ENCODE measurements at places on chromosomes 3 and 15. TPM values are rescaled to one million over a fixed set of nuclear protein-coding genes. Genes with fewer than 3 reads are reported as not detected.

DNA sequence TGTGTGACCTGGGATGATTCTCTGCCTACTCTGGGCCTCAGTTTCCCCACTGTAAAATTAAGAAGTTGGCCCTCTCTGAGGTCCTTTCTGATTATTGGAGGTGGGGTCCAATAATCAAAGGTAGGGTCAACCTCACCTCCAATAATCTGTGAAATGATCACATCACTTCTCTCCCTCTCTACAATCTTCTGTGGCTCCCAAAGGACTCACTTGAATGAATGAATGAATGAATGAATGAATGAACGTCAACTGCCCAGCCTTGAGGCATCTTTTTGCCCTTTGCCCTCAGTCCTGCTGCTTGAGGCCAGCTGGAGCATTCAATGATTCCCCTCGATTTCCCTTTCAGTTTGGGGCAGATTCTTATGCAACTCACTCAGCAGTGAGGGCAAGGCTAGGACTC, 26.7 kb upstream of the GRIP2 start:
- H3K4me1 ChIP-seq = no peaks in the 10 kb centered on the region
- H3K4me3 ChIP-seq = no peak overlapping the region
- no peak for DNase-seq
- no peak overlapping the region for H3K27ac ChIP-seq
- H3K36me3 ChIP-seq = no peaks in the 10 kb centered on the region

GRCh38 chr3:83063446-83063845, 1302.0 kb upstream of the GBE1 start:
- no peaks in the 10 kb centered on the region for H3K36me3 ChIP-seq
- no peak overlapping the region for H3K4me3 ChIP-seq
- H3K4me1 ChIP-seq = no peaks in the 10 kb centered on the region
- H3K27me3 ChIP-seq = no peaks in the 10 kb centered on the region
- no peak overlapping the region for H3K27ac ChIP-seq
- DNase-seq = no peak

DNA sequence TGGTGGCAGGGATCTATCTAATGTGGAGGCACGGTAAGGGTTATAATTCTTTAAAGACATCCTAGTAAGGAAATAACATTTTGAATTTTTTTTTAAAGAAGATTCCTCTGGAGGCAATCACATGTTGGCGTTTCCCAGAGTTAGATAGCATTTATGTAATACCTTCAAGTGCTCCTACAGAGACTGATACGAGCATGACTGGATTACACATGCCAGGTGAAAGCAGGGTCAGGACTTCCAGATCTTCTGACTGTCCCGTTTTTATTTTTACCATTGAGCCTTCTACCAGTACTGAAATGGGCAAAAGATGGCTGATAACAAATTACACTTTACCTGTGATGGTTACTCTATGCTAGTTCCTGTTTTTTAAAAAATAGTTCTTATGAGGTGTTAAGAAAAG, 13.8 kb downstream of the IL17RB start:
- H3K36me3 ChIP-seq = peaks cover 9% of the 10 kb centered on the region
- no peaks in the 10 kb centered on the region for H3K27me3 ChIP-seq
- no peak overlapping the region for H3K27ac ChIP-seq
- no peaks in the 10 kb centered on the region for H3K4me1 ChIP-seq

- no peak overlapping the region for H3K27ac ChIP-seq
- H3K27me3 ChIP-seq = no peaks in the 10 kb centered on the region
- H3K36me3 ChIP-seq = no peaks in the 10 kb centered on the region
Measured at GRCh38 chr3:73687106-73688004, 62.6 kb upstream of the PDZRN3 start.

GRCh38 chr3:38046027-38046426, 7.0 kb downstream of the DLEC1 start:
- no peak overlapping the region for H3K27ac ChIP-seq
- H3K36me3 ChIP-seq = no peaks in the 10 kb centered on the region
- DNase-seq = no peak
- no peak overlapping the region for H3K4me3 ChIP-seq
- peaks cover 5% of the 10 kb centered on the region for H3K27me3 ChIP-seq
- H3K4me1 ChIP-seq = no peaks in the 10 kb centered on the region

DNA sequence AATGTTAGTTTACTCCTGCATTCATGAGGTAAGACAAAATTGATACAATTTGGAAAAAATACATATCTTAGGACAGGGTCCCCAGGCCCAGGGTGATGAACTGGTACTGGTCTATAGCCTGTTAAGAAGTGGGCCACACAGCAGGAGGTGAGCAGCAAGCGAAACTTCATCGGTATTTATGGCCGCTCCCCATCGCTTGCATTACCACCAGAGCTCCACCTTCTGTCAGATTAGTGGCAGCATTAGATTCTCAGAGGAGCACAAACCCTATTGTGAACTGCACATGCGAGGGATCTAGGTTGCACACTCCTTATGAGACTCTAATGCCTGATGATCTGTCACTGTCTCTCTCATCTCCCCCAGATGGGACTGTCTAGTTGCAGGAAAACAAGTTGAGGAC, 880.6 kb downstream of the MCTP2 start:
- no peak overlapping the region for H3K4me3 ChIP-seq
- no peak overlapping the region for H3K27ac ChIP-seq
- no peak for DNase-seq

DNA sequence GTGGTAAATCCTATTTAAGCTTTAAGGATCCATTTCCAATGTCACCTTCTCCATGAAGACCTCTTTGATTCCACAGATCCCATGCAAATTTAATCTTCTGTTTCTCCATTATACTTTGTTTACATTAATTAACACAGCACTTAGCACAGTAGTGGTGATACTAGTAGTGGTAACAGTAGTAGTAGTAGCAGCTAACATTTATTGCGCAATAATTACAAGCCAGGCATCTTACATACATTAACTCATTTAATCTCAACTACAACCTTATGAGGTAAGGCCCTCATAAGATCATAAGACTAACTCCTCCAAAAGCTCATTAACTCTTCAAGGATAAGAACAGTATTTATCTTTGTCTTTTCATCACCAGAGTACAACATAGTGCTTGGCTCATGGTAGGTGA, 54.8 kb upstream of the FSIP1 start:
- no peak for DNase-seq
- no peaks in the 10 kb centered on the region for H3K27me3 ChIP-seq
- H3K36me3 ChIP-seq = no peaks in the 10 kb centered on the region
- H3K4me1 ChIP-seq = peaks cover 5% of the 10 kb centered on the region

Gene TIMP4
- 0.40 TPM for total RNA-seq

GRCh38 chr3:46930166-46930944, 46.2 kb downstream of the CCDC12 start:
- H3K27me3 ChIP-seq = no peaks in the 10 kb centered on the region
- peak; percentile 73 for DNase-seq
- H3K36me3 ChIP-seq = peaks cover 3% of the 10 kb centered on the region
- H3K27ac ChIP-seq = peak overlapping the region; percentile 60

Gene SNURF
- total RNA-seq = 9.4 TPM

- no peaks in the 10 kb centered on the region for H3K36me3 ChIP-seq
- H3K27me3 ChIP-seq = no peaks in the 10 kb centered on the region
- no peak overlapping the region for H3K27ac ChIP-seq
- no peak overlapping the region for H3K4me3 ChIP-seq
Measured at GRCh38 chr3:155629056-155629455, 115.8 kb downstream of the PLCH1 start.

Gene ERC2
- 15.5 TPM for total RNA-seq

Gene HRG
- not detected for total RNA-seq

- no peaks in the 10 kb centered on the region for H3K36me3 ChIP-seq
- H3K27ac ChIP-seq = no peak overlapping the region
- no peak for DNase-seq
- H3K27me3 ChIP-seq = peaks cover 5% of the 10 kb centered on the region
Measured at GRCh38 chr15:61159901-61160300, 69.2 kb downstream of the RORA start.

- H3K4me1 ChIP-seq = no peaks in the 10 kb centered on the region
- H3K27me3 ChIP-seq = no peaks in the 10 kb centered on the region
- H3K4me3 ChIP-seq = no peak overlapping the region
- H3K36me3 ChIP-seq = no peaks in the 10 kb centered on the region
- no peak overlapping the region for H3K27ac ChIP-seq
- DNase-seq = no peak
Measured at GRCh38 chr15:21267671-21268395, 172.5 kb downstream of the POTEB3 start.

Gene GOLGA6L7
- not detected for total RNA-seq

Gene TRIM42
- not detected for total RNA-seq

Gene ANKRD34C
- not detected for total RNA-seq

DNA sequence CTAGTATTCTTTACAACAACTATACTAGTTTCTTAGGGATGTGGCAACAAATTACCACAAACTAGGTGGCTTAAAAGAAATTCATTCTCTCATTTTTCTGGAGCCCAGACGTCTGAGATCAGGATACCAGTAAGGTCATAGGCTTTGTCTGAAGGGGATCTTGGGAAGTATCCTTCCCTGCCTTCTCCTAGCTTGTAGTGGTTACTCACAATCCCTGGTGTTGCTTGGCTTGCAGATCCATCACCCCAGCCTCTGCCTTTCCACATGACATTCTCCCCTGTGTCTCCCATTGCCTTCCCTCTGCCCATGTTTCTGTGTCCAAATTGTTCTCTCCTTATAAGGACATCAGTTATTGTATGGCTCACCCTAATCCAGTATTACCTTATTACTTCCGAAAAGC, 24.3 kb upstream of the CLDN1 start:
- H3K36me3 ChIP-seq = no peaks in the 10 kb centered on the region
- no peak overlapping the region for H3K4me3 ChIP-seq
- DNase-seq = no peak
- no peaks in the 10 kb centered on the region for H3K27me3 ChIP-seq

DNA sequence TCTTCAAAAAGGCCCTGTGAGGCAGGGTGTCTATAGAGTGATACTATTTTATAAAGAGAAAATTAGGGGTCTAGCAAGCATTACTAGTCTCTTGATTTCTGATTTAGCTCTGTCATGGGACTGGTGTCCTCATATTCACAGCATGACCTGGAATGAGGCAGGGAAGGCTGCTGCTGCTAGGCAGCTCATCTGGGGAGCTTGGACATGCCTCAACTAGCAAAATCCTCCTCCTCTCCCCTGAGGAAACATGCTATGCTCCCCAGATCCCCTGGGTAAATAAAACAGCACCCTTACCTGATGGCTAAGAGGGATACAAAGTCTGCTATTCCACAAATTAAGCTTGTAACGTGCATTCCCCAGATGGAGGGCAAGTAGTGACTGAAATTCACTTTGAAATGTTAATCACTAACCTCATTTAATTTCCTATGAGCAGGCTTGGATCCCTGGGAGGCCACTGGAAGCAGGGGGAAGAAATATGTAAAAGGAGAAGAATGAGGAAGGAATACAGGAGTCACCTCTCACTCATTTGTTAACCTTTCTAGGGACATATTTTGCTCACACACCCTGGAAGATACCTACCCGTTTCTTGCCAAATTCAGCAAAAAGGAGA, 709.4 kb downstream of the SQOR start:
- no peak overlapping the region for H3K4me3 ChIP-seq
- no peak overlapping the region for H3K27ac ChIP-seq
- DNase-seq = no peak
- H3K27me3 ChIP-seq = no peaks in the 10 kb centered on the region
- no peaks in the 10 kb centered on the region for H3K4me1 ChIP-seq

Gene TMF1
- total RNA-seq = 32.3 TPM

Data from endothelial cell of umbilical vein (primary cell).